Left ventricle myocardium inferior (tissue), 1 donor: ENCODE measurements at places on chromosomes 12 and 14.
A peak's percentile ranks its signal among the peaks of the same experiment; 100 is the strongest.

DNA sequence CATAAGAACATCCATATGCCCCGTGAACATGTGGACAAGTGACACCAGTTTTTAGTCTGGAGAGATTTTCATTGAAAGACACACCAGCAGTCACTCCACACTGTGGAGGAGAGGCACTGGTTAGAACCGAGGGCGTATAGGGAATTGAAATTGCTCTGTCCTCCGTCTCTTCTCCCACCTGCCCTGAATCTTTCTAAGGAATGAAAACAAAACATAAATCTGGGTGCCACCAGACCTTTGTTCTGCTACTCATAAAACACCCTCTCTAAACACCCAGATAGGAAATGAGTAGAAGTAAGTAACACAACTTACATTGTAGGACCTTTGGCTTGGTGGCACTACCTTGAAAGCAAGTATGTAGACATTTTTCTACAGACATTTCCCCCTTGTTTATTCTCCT is 37.1 kb upstream of the STON2 start:
- no peak for DNase-seq

GRCh38 chr12:127588249-127588648 is 678.7 kb upstream of the TMEM132C start:
- DNase-seq = no peak

GRCh38 chr14:68792979-68793733 is at the start of gene ZFP36L1:
TSS of gene ZFP36L1 (minus strand) at chr14:68793067. CDS start at chr14:68792938, 129 bp downstream.
- DNase-seq = peak; percentile 94

DNA sequence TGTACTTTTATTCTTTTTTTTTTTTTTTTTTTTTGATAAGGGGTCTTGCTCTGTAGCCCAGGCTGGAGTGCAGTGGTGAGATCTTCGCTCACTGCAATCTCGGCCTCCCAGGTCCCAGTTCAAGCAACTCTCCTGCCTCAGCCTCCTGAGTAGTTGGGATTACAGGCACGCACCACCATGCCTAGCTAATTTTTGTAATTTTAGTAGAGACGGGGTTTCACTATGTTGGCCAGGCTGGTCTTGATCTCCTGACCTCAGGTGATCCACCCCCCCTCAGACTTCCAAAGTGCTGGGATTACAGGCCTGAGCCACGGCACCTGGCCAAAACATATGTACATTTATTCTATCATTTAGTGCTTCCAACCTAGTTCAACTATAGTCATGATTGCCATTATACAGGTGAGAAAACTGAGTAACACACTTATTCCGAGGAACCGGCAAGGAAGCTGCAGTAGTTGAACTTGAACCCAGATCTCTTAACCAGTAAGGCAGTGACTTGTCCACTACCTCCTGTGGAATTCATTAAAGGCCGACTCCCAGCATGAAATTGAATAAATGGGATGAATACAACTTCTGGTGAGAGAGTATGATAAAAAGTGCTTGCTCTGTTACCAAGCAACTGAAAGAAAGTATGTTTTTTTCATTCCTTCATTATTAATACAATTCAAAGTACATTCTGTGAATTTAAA is 755 bp upstream of the ATF7IP start:
- DNase-seq = no peak

- DNase-seq = no peak
Measured at GRCh38 chr12:49624921-49625577, 1.7 kb downstream of the PRPF40B start.

DNA sequence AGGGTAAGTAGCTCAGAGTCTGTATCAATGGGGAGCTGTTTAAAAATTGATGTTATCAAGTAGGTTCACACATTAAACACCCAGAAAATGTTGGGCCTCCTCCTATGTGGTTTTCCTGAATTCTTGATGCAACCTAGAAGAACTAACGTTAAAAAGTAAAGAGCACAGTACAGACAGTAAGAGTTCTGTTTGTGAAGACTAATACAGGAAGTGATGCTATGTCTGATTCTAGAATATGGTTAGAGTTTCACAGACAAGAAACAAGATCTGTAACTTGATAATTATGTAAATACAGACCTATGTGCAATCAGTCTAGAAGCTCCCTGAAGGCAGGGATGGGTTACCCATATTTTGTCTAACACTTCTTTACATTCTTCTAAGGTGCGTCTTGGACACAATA is 214.9 kb upstream of the BTG1 start:
- no peak for DNase-seq

DNA sequence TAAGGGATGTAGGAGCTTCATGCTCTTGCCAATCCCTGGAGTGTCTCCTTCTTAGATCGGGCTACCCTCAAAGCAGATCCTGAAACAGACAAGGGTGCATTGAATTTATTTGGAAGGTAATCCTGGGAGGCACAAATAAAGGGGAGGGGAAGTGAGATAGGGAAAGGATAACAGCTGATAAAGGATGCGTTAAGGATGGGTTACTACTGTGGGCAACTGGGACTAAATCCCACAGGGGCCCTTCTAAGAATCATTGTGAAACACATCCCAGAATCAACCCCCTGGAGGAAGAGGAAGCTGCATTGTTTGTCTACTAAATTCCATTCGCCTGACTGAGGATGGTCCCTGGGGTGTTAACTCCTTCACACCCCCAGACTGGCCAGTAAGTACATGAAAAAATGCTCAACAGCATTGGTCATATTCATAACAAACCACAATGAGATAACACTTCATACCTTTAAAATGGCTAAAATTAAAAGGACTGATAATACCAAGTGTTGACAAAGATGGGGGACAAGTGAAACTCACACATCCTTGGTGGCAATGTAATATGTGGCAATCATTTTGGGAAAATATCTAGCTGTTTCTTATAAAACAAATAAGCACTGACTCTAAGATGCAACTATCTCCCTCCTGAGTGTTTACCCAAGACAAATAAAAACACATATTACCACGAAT is 37.0 kb upstream of the CMKLR1 start:
- no peak for DNase-seq
